ENCODE measurements at places on chromosomes 11 and 22.

DNA sequence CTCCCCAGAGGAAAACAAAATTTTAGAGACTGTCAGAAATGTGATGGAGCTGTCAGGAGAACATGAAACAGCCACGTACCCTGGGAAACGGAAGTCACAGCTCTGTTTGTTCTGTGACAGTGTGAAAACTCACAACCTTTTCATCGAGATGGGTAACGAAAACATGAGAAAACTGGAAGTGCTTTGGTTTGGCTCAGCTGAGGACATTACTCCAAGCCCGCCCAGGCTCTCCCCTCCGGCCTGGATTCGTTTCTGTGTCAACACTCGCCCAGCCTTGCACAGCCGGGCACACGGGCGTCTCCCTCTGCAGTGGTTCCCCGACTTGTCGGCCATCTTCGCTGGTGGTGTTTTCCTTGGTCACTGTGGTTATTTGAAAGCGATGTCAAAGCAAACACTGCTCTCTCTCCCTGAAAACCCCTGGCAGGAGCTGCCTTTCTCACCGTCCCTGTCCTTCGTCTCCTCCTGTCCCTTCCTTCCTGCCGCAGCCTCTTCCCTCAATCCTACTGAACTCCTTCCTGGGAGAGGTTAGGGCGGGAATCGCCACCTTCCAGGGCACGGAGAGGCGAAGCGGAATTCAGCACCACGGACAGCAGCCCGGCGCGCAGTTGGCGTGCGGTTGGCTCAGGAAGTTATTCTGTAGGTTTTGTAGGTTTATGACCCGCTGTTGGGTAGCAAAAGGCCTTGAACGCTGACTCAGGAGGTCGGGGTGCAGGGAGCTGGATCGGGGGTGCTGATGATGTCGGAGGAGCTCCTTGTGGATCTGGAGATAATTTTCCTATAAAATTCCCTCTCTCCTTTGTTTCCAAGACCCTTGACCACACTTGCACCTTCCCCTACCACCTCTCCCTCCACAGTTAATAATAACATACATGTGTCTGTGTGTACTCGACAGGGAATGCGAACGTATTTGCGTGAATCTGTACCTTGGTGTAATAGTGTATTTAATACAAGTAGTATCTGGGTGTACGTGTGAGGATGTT is 13.1 kb upstream of the RPS19BP1 start:
- DNase-seq = no peak

DNA sequence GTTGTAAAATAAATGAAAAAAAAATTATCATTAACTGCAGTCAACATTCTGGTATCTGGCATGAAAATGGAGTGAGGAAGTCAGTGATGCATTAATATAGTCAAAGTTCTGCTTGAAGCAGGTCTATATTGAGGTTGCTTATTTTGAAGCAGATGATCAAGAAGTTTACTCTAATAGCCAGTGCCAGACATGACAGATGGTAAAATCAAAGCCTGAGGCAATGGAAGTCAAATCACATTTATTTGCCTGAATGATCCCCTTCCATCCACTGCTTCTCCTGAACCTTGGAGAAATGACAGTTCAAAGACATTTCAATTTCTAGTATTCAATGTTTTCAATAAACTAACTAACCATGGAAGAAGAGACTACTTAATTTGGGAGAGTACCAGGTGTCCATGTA is 430.0 kb downstream of the FAM181B start:
- DNase-seq = no peak

- DNase-seq = no peak
Measured at GRCh38 chr11:43580735-43581369, 99.7 kb upstream of the HSD17B12 start.

- no peak for DNase-seq
Measured at GRCh38 chr22:35553341-35553740, 12.7 kb downstream of the RASD2 start.

Measured in stimulated activated CD4-positive, alpha-beta T cell treated with anti-CD3 and anti-CD28 coated beads, Interleukin-1b, Interleukin-23, amount 100 ng/mL, for 24 hours (primary cell).